ENCODE measurements at places on chromosomes 1 and 21.

DNA sequence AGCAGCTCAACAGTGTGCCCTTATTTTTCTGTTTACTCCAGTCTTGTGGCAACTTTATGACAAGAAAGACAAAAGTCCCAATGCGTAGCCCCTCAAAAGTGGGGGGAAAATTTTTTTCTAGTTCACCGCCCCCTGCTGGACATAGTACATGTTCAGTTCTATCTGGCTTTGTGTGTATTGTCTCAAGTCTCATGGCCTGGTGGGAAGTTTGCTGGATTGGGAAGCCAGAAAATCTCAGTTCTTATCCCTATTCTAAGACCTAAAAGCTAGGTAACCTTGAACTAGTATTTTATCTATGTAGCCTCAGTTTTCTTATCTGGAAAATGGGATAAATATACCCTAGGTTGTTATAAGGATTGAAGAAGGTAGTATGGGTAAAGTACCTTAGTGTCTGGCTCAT, 55.8 kb upstream of the LDLRAP1 start:
- DNase-seq, result no peak

DNA sequence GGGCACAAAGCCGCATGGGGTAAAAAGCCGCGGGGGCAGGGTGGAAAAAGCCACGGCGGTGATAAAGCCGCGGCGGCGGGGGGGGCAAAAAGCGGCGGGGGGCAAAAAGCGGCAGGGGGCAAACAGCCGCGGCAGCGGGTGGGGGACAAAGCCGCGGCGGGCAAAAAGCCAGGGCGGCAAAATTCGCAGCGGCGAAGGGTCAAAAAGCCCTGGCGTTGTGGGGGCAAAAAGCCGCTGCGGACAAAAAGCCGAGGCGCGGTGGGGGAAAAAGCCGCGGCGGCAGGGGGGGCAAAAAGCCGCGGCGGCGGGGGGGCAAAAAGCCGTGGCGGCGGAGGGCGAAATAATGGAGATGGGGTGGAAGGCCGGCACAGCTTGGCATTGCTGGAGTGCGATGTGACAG, 3902.9 kb downstream of the SRGAP2C start:
- DNase-seq, result no peak

- DNase-seq, result no peak
These were observed 552.5 kb upstream of the ADAMTS5 start for GRCh38 chr21:27519361-27519760.

- no peak for DNase-seq
These were observed 71.8 kb upstream of the SAMSN1 start for GRCh38 chr21:14617871-14618270.

DNA sequence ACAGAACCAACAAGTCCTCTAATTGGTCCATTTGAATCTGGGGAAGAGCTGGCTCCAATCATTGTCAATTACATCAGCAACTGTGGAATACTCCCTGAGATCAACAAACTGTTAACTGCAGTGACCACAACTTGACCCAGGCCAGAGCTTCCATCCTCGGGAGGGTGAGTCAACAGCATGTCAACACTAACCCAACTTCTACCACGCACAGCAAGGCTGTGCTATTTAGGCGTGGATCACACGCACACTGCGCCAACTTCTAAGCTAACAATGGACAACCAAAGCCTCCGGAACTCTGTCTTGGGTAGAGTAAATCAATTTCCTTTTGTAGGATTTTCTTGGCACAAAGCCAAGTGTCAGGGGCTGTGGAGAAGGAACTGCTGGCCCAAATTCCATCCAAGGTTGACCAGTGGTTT, 30.4 kb downstream of the APP start:
- DNase-seq, result no peak

DNA sequence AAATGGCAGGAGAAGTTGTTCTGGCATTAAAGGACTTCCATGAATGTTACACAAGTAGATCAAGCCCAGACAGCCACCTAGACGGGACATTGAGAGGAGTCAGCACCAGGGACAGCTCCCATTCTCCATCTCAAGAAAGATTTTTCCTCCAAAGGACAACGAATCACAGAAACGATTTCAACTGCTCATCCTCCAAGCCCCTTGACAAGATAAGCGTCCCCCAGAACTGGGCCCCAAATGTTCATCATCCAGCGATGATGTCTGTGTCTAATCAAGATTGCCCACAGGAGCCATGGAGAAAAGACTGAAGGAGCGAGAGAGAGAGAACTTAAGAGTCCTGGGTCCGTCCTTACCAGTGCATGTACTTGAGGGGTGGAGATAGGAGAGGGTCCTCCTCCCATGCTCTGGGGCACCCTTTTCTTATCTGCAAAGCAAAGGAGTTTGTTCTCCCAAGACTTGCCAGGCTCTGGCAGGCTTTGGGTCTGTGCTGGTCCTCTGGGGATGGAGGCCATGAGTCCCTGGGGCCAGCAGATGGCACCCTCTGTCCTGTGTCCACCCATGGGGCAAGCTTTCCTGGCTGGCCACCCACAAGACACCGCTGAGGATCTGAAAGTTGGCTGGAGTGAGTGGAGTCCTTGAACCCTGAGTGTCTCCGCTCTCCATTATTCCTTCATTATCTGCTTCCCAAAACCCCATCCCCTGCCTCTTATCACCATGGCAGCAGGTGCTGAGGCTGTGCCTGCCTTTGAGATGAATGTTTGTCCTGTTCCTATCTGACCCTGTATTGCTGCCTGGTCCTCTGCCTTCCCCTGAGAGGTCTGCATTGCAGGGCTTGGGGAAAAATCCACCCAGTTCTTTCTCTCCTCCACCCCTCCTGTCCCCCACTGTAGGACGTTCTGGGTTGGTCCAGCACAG, 164.6 kb downstream of the ACTL8 start:
- no peak for DNase-seq

GRCh38 chr1:109765896-109766615, 2.3 kb upstream of the EPS8L3 start:
- DNase-seq, result no peak

DNA sequence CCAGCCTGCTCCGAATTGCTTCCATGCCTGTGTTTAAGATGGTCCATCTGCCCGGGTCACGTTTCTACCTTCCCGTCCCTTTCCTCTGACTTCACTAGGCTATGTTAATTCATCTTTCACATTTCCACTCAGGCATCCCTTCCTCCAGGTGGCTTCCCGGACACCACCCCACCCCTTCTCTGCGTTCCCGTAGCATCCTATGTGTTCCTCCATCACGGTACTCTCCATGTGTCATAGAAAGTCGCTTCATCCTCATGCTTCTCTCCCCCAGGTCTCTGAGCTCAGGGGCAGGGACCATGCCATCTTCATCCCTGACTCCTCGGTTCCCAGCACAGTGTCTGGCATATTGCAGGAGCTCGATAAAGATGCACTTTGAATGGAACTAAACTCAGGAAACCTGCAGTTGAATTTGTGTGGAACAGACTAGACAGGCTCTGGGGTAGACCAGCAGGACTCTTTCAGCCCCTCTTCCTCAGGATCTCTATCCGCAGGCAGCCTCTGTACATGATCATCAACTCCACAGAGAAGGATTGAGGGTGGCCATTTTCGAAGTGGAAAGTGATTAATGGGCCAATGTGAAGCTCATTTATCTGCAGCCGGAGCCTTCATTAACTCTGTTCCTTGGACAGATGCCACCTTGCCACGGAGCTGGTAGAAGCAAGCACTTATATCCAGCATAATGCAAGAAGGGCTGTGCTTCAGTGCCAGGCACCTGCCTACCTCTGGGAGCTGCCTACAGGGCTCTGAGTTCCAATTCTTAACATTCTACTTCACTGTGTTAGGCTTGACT, 9.1 kb downstream of the C1orf226 start:
- DNase-seq, result no peak

DNA sequence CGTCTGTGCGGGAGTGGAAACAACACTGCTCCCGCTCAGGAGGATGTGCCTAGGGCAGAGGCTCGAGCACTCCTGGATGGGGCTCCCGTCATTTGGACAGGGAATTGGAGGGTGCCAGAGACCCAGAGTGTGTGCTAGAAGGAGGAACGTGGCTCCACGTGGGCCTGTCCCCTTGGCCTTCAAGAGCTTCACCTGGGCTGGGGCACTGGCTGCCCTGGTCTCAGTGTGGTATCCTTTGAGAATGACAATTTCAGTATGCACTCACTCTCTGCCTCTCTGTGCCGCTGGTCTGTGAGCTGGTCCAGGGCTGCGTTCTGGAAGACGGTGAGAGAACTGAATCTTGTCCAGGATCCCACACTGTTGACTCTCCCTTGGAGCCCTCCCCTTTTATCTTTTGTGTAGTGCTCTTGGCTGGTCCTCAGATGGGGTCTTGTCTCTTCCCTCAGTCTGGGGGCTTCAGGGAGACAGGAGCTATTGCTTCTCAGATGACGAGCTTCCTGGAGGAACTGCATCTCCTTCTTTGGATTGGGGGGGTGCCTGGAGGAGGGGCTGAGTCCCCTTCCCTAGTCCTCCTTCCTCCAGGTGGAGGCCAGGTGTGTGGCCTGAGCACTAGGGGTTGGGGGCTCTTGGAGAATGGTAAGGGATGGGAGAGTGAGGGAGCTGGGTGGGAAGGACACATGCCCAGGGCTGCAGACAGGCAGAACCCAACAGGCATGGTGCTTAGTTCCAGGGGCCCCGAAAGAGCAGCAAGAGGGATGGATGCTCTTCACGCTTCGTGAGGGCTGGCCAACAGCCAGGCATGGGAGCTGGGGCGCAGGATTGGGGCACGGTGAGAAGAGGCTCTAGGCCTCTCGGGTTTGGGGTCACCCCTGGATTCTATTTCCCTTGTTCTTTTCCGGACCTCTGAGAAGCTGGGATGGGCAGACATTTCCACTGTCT, 14.8 kb upstream of the ETV3L start:
- DNase-seq, result no peak

DNA sequence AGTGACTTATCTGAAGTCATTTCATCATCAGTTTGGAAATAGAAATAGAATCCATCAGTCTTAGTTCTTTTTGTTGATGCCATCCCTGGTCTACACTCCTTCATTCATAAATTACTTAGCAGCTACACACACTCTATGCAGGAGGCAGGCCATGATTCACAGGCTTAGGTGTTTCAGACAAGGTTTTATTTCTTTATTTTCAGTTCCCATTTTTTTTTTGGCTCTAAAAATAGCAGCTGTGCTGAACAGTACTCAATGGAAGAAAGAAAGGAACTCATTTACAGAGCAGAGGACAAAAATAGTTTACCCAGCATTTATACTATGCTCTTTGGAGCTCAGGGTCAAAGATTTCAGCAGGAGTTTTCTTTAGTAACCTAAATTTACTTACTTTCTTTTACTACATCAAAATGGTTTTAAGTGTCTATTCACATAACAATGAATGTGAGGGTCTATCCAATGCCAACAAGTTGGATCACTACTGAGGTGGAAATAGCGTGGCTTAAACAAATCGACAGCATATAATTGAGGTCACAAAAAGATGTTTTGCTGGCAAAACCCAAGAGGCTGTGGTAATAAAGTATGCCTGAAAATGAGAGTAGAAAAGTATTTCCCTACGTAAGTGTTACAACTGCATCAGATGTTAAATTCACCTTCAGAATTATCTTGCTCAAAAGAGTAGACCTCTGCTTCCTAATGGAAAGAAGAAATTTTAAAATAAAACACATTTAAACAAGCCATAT, 7.7 kb downstream of the KRTAP19-8 start:
- no peak for DNase-seq

DNA sequence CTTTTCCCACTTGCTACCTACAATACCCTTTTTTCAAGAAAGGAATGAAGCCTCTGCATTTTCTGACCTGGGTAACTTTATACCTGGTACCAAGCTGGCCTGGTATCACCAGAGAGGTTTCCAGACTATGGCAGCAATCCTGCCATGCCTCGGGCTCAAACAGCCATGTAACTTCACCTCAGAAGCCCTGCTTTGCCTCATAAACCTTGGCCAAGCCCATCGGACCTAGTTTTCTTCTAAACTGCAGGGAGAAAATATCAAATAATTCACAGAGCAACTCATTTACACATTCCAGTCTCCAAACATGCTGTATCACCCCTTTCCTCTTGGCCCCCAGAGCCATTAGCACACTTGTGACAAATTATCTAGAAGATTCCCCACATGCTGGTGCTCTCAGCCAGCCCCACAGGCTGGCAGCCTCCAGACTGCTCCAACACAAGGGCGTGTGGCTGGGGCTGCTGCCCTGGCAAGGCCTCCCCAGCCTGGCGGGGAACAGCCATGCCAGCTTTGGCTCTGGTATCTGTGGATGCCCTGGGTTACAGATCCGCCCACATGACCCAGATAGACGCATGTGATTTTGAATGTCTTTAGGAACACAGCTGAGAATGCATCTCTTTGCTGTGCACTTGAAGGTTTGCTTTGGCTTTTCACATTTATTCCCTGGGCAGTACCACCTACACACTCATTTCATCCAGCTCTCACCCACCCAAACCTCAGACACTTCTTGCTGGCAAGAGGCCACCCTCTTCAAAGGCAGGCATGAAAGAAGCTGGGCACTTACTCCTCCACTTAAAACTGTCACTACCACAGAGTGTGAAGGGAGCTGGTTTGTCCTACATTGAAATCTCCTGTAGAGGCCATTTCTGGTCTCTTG, 70.0 kb upstream of the BCAR3 start:
- no peak for DNase-seq

DNA sequence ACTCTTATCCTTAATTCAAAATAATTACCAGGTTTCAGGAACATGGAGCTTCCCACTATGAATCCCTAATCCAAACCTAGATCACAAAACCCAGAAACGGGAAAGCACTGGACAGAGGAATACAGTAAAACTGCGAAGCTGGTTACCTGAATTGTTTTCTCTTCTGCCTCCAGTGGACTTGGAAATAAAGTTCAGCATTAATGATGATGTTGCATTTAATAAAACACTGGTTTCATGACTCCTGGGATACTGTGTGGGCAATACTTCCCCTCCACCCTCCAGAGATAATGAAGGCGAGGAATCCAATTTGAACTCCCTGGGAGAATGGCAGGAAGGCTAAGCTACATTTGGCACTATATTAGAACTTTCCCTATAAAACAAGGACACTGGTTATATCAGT, 65.1 kb downstream of the WLS start:
- DNase-seq, result no peak

DNA sequence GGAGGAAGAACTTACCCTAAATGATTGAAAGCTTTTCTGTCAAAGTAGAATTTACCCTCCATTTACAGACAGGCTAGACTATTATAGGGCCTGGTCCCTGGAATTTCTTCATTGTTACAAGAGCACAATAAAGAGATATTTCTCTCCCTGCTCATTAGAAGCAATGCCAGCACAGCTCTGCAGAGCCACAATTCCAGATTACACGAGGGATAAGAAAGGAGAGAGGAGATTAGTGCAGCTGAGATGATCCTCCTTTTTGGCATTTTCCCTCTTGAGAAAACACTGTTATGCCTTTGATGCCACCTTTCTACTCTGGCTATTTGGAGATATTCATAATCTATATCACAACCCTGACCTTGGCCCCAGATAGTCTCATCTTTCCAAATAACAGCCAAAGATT, 1119.5 kb upstream of the TMPRSS15 start:
- no peak for DNase-seq

GRCh38 chr1:151377150-151377884, 4.8 kb upstream of the SELENBP1 start:
- no peak for DNase-seq

- no peak for DNase-seq
These were observed 519 bp downstream of the FNBP1L start for GRCh38 chr1:93448292-93448982.
